ENCODE measurements at places on chromosomes 6 and 20. TPM values are rescaled to one million over a fixed set of nuclear protein-coding genes. Genes with fewer than 3 reads are reported as not detected.

GRCh38 chr6:82712826-82713225 lies 349.2 kb downstream of the TPBG start:
- no peak overlapping the region for H3K4me3 ChIP-seq
- no peak overlapping the region for H3K27ac ChIP-seq
- no peak for DNase-seq
- H3K27me3 ChIP-seq: no peaks in the 10 kb centered on the region
- no peaks in the 10 kb centered on the region for H3K4me1 ChIP-seq

GRCh38 chr6:46039646-46040045 lies 24.0 kb upstream of the CLIC5 start:
- H3K27me3 ChIP-seq: no peaks in the 10 kb centered on the region
- no peak overlapping the region for H3K27ac ChIP-seq
- DNase-seq: peak; percentile 51
- H3K36me3 ChIP-seq: no peaks in the 10 kb centered on the region
- peaks cover 27% of the 10 kb centered on the region for H3K4me1 ChIP-seq

- H3K36me3 ChIP-seq: no peaks in the 10 kb centered on the region
- no peak overlapping the region for H3K27ac ChIP-seq
- no peaks in the 10 kb centered on the region for H3K27me3 ChIP-seq
- DNase-seq: no peak
Observed at GRCh38 chr6:146650799-146651481, 52.2 kb downstream of the ADGB start.

LY6G6F gene
- total RNA-seq: not detected
